ENCODE measurements at places on chromosomes 5 and 9. TPM values are rescaled to one million over a fixed set of nuclear protein-coding genes. Genes with fewer than 3 reads are reported as not detected.

Gene SNCB
- total RNA-seq, result not detected

Gene ANKRD18B
- not detected for total RNA-seq

Gene PCDHA12
- not detected for total RNA-seq

Gene CARD6
- 2.0 TPM for total RNA-seq

GRCh38 chr5:167688341-167689130 is 602.9 kb upstream of the WWC1 start:
- no peak overlapping the region for H3K4me3 ChIP-seq
- H3K27me3 ChIP-seq, result no peaks in the 10 kb centered on the region
- H3K36me3 ChIP-seq, result no peaks in the 10 kb centered on the region
- no peak overlapping the region for H3K27ac ChIP-seq

- H3K4me3 ChIP-seq, result no peak overlapping the region
- no peak for DNase-seq
- peaks cover 9% of the 10 kb centered on the region for H3K27me3 ChIP-seq
- no peak overlapping the region for H3K27ac ChIP-seq
- no peaks in the 10 kb centered on the region for H3K4me1 ChIP-seq
- H3K36me3 ChIP-seq, result no peaks in the 10 kb centered on the region
These were observed 19.4 kb downstream of the S1PR3 start for GRCh38 chr9:89010526-89011111.

DNA sequence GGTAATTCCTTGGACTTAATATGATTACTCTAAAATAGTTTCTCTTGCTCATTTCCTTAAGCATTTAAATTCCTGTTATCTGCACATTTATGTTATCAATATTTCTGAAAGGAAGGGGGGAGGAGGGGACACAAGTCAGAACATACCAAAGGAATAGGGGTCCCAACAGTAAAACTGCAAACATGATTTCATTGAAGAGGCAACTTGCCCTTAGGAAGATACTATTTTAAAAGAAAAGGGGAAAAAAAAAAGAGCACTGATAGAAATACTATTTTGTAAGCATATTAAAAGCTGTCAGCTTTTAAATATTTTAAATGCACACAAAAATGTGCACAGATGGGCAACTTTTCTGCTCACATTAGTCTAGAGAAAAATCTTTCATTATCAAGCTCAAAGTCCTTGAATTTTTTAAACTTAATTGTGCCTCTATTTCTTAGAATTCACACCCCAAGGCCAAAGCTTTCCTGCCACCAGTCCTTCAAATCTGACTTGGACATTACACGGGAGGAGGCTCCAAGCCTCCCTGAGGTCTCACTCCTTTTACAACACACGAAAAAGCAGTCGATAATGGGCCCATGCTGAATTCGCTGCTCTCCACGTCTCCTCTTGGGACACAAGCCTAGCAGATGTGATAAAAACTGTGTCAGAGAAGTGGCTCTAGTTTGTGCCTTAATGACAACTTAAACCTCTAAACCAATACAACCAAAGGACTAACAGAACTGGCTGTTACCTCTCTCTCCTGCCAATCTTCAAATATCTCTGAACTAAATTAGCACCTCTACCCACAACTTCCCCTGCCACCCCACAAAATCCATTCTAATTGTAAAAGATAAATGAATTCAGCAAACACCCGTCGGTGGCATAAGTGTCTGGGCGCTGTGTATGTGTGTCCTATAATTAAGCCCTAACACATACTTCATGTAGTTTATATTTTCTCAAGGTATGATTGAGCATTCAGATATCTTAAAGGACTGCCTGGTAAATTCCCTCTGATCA is 154.3 kb downstream of the DENND1A start:
- no peaks in the 10 kb centered on the region for H3K36me3 ChIP-seq
- no peak overlapping the region for H3K27ac ChIP-seq
- peaks cover 6% of the 10 kb centered on the region for H3K4me1 ChIP-seq
- H3K27me3 ChIP-seq, result no peaks in the 10 kb centered on the region

DNA sequence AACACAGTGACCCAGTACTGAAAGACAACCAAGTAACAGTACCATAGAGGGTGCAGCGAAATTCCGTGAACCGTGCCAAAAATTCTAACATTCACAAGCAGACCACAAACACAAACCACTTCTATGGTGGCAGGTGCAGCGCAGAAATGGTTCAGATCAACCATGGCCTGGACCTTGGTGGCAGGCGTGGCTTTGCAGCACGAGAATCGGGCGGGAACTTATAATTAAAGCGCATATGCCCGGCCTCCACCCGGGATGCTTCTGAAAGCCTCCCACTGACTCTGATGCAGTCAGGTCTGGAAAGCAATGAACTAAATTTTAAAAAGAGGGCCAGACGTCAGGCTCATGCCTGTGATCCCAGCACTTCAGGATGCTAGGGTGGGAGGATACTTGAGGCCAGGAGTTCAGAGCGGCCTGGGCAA is 68.0 kb upstream of the TBC1D9B start:
- no peaks in the 10 kb centered on the region for H3K27me3 ChIP-seq
- H3K36me3 ChIP-seq, result no peaks in the 10 kb centered on the region
- no peak for DNase-seq
- H3K4me1 ChIP-seq, result peaks cover 23% of the 10 kb centered on the region
- H3K27ac ChIP-seq, result peak overlapping the region; percentile 58
- no peak overlapping the region for H3K4me3 ChIP-seq

DNA sequence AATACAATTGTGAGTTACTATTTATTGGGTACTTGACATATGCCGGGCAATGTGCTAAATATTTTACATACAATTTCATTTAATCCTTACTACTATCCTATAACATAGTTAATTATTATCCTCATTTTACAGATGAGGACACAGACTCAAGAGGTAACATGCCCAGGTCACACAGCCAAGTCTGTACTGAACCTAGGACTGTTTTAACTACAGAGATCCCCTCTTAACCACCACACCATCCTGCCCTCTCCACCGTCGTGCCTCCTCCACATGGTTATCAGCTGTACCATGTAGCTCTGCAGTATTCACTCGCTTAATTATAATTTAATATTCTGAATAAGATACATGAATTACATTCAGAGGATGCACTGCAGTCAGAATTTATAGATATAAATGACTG is 5.3 kb downstream of the RAB14 start:
- H3K4me3 ChIP-seq, result no peak overlapping the region
- H3K27me3 ChIP-seq, result no peaks in the 10 kb centered on the region
- no peak overlapping the region for H3K27ac ChIP-seq
- no peak for DNase-seq

DNA sequence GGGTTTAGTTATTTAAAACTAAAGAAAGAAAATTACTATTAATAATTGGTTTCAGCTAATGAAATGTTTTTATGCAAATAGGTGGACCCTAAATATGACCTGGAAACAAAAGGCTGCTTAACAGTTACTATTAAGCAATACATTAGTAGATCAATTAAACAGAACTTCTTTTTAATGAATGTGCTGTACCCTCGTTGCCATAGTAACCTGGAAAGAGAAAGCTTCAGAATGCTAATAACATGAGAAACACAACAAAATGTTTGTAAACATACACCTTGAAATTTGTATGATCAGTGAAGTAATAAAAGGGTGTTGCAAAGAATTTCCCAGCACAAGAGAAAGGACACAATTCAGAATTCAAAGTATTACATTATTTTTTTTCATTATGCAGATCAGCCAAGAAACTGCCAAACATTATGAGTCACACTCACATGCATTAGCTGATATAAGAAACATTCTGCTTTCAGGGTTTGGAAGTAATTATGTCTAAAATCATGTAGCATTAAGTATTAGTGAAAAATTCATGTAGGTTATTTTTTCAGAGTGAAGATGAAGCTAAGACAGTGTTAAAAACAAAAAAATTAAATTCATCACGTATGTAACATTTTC is 348.3 kb downstream of the ISL1 start:
- H3K27ac ChIP-seq, result no peak overlapping the region
- H3K4me1 ChIP-seq, result no peaks in the 10 kb centered on the region
- DNase-seq, result no peak
- H3K4me3 ChIP-seq, result no peak overlapping the region
- no peaks in the 10 kb centered on the region for H3K27me3 ChIP-seq

DNA sequence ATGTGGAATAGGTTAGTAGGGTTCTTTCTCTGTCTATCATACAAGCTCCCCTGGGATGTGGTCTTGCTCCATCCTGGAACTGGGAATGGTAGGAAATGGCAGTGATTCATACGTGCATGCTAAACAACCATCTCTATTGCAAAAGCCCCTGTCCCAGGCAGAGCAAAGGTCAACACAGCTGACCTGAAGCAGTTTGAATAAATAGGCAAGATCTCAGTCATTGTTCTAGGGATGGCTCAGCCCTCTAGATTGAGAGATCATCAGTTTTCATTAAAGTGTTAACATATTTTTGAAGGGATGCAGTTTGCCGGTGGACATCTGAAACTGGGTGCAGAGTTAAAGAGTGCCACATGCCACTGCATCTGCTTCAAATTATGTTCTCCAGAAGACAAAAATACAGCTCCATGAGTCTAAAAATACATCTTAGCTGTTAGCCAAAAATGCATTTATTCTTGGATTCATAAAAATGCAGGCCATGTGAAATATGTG is 224.1 kb downstream of the ESM1 start:
- H3K4me3 ChIP-seq, result no peak overlapping the region
- DNase-seq, result no peak
- H3K27ac ChIP-seq, result no peak overlapping the region
- no peaks in the 10 kb centered on the region for H3K36me3 ChIP-seq
- H3K27me3 ChIP-seq, result no peaks in the 10 kb centered on the region
- peaks cover 19% of the 10 kb centered on the region for H3K4me1 ChIP-seq

DNA sequence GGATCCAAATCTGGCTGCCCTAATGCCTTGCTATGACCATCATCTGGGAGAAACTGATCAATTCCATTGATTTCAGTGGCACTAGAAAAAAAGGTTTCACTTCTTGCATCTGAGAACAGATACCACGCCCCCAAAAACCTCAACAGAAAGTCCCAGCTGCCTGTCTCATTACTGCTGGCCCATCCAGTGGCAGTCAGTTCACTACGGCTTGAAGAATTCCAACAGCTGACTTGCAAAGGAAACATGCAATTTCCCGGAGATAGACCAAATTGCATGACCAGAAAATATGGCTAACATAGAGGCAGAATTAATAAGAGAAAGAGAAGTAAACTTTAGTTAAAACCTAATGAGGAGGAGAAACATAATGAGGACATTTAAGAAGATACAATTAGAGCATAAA is 48.6 kb downstream of the UGCG start:
- no peak overlapping the region for H3K27ac ChIP-seq
- H3K27me3 ChIP-seq, result no peaks in the 10 kb centered on the region
- H3K4me3 ChIP-seq, result no peak overlapping the region
- peaks cover 38% of the 10 kb centered on the region for H3K4me1 ChIP-seq
- peak; percentile 64 for DNase-seq

- DNase-seq, result no peak
- H3K27me3 ChIP-seq, result no peaks in the 10 kb centered on the region
- H3K4me3 ChIP-seq, result no peak overlapping the region
- H3K4me1 ChIP-seq, result no peaks in the 10 kb centered on the region
- H3K36me3 ChIP-seq, result no peaks in the 10 kb centered on the region
These were observed 47.0 kb upstream of the SEMA6A start for GRCh38 chr5:116621599-116621998.

DNA sequence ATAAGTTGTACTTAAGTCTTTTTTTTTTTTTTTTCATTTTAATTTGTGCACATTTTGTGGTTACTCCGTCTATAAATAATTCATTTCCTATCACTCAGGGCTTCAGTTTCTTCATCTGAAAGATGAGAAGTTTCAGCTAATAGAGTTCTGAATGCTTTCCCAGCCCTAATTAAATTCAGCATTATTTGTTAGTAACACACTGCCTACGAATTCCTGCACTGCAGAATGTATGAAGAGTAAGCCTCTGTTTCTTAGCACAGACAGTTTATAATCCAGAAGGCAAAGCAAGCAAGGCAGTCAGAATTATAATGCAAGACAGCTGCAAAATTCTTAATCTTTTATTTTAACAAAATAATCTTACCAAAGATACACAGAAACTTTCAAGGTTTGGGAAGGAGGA is 138.0 kb upstream of the GHR start:
- no peak for DNase-seq
- H3K36me3 ChIP-seq, result no peaks in the 10 kb centered on the region
- H3K27ac ChIP-seq, result no peak overlapping the region
- H3K4me3 ChIP-seq, result no peak overlapping the region
- H3K4me1 ChIP-seq, result no peaks in the 10 kb centered on the region

DNA sequence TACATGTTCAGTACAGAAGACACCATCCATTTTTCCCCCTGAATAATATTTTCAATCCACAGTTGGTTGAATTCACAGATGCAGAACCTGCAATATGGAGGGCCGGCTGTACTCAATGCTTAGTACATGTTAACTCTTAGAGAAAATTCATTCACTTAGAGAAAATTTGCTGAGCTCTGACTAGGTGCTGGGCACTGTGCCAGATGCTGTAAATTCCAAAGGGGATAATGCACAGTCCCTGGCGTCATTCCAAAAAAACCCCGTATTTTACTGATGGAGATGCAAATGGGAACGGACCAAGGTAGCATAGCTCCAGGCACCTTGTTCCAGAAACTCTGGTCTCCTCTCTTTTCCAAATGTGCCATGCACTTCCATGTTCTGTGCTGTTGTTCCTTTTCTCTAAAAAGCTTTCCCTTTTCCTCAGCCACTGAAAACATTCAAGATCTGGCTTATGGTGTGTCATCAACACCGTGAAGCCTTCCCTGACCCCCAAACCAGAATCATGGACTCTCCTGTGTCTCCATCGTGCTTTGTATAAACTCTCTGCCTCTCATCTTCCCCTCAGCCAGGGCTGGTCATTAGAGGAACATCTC is 55.7 kb upstream of the COL15A1 start:
- no peak for DNase-seq
- H3K4me1 ChIP-seq, result no peaks in the 10 kb centered on the region
- no peak overlapping the region for H3K4me3 ChIP-seq
- no peaks in the 10 kb centered on the region for H3K36me3 ChIP-seq

GRCh38 chr5:150458802-150459557 is 9.4 kb upstream of the RPS14 start:
- H3K4me3 ChIP-seq, result no peak overlapping the region
- H3K27me3 ChIP-seq, result no peaks in the 10 kb centered on the region
- H3K36me3 ChIP-seq, result no peaks in the 10 kb centered on the region
- no peak overlapping the region for H3K27ac ChIP-seq

GRCh38 chr9:34550016-34550680 is 27.4 kb upstream of the ENHO start:
- peaks cover 10% of the 10 kb centered on the region for H3K27me3 ChIP-seq
- no peak overlapping the region for H3K27ac ChIP-seq
- no peaks in the 10 kb centered on the region for H3K36me3 ChIP-seq
- no peaks in the 10 kb centered on the region for H3K4me1 ChIP-seq

GRCh38 chr5:163005949-163006348 is 431.4 kb upstream of the CCNG1 start:
- no peaks in the 10 kb centered on the region for H3K4me1 ChIP-seq
- H3K4me3 ChIP-seq, result no peak overlapping the region
- no peak overlapping the region for H3K27ac ChIP-seq
- H3K36me3 ChIP-seq, result no peaks in the 10 kb centered on the region
- no peak for DNase-seq
